ENCODE measurements at places on chromosomes 12 and 14. TPM values are rescaled to one million over a fixed set of nuclear protein-coding genes. Genes with fewer than 3 reads are reported as not detected.

Gene LRRK2
- total RNA-seq: 3.8 TPM

GRCh38 chr12:6919588-6919987 is 5.2 kb downstream of the ENO2 start:
- no peak for DNase-seq

Gene BCL2L14
- total RNA-seq: not detected

Gene C12orf60
- 0.79 TPM for total RNA-seq

GRCh38 chr14:59177262-59177661 is 11.2 kb upstream of the DAAM1 start:
- DNase-seq: no peak

- no peak for DNase-seq
Observed at GRCh38 chr14:35991356-35991755, 165.2 kb downstream of the BRMS1L start.

Measured in pulmonary artery endothelial cell (primary cell).